T-helper 1 cell (primary cell): ENCODE measurements at places on chromosomes 6 and 20.

DNA sequence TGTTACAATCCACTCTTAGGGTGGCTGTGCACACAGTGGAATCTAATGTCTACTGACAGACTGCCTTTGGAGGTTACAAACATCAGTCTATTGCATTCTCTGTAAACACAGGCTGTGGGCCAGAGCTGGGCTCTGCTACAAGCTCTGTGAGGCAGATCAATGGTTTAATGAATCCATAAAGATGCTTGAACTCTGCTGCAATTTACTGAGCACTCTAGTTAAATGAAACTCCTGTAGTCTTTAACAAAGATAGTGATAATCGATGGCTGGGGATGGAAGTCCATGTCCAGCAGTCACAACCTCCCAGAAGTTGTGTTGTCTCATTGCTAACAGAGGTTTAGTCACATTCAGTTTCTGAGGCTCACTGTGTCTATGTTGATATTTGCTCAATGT lies 50.5 kb downstream of the SOBP start:
- DNase-seq, result no peak

DNA sequence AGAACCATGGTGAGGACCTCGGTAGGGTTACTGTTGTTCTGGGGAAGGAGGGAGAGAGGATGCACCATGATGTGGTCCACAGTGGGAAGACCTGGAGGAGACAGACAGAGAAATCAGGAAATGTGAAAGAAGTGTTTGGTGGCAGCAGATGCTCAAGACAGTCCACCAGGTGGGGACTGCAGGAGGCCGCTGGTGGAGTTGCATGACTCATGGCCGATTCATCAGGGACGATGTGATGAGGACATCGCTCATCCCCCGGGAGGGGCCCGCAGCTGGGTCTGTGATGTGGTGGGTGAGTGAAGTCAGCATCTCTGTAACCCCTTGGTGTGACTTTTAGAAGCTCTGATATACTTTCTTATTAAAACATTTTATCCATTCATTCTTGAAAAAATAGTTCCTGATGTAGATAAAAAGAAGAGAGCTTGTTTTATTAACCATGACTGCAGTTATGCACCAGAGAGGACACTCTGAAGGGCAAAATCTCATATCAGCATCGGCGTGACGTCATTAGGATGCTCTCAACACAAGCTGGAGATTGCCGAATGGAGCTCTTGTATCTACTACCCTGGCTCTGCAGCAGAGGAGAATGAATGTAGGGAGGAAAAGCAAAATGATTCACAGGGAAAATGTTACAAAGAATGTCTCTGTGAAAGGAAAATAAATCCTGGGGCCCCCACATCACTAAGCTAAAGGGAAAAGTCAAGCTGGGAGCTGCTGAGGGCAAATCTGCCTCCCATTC lies 71.2 kb downstream of the RAMACL start:
- no peak for DNase-seq

DNA sequence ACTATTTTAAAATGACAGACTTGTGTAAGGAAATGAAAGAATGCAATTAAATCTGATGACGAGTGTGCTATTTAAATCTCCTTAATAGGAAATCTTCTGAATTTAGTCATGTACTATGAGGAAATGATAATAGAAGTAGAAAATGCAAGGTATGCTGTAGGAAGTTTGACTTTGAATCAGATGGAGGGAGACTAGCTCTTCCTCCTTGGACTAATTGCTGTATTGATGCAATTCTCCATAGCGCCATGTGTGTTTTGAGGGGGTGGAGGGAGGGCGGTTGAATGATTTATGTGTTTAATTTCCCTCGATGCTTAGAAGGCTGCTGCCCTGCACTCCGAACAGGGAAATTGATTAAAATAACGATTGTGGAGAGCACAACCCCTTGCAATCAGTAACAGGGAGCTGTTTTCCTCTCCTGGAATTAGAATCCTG lies 214.4 kb upstream of the PRND start:
- DNase-seq, result no peak

DNA sequence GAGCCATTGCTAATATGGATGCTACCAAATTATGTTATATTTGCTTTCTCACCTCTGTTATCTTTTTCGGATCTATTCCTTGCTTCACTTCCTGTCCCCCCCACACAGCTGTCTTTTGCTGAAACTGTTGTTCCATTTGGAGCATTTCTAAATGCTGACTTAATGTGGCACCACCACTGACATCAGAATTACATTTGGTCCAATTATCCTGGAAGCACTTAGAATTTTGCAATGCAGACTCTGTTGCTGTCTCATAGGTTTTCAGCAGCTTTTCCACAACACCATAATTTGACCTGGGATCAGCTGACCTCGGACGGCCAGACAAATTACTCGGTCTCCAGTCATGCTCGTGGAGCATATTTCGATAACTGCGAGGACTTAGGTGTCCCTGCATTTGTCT lies 12.8 kb downstream of the KIAA0408 start:
- DNase-seq, result no peak
